ENCODE measurements at places on chromosomes 6 and 20.
A peak's percentile ranks its signal among the peaks of the same experiment; 100 is the strongest.

DNA sequence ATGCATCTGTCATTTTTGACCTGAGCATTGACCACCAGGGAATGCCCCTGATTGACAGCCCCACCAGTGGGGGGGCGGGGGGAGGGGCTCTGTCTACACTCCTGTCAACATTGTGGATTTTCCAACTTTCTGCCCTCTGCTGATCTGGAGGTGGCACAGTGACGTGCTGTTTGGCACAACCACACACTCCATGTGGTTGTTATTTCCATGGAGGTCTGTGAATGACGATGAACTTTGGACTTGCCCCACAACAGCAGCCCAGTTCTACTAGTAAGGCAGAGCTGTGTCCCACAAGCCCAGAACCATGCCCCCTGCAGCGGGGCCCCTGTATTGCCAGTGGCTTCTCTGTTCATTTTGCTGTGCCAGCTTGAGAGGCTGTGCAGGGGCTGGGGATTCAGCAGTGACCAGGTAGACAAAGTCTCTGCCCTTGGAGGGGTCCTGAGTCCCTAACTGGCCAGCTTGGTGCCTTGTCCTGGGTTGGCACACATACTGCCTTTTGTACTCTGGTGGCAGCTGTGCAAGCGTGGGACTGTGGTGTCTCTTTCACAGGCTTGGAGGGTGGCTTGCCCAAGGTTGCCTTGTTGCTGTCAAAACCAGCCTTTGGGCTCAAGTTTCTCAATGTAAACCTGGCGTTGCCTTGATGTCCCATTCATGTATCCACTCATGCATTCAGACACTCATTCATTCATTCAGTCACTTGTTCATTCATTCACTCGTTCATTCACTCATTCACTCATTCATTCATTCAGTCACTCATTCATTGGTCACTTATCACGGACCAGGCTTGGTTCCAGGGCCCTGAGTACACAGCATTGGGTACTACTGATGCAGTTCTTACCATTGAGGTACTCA is 108.5 kb downstream of the SYCP2 start:
- no peak for DNase-seq

DNA sequence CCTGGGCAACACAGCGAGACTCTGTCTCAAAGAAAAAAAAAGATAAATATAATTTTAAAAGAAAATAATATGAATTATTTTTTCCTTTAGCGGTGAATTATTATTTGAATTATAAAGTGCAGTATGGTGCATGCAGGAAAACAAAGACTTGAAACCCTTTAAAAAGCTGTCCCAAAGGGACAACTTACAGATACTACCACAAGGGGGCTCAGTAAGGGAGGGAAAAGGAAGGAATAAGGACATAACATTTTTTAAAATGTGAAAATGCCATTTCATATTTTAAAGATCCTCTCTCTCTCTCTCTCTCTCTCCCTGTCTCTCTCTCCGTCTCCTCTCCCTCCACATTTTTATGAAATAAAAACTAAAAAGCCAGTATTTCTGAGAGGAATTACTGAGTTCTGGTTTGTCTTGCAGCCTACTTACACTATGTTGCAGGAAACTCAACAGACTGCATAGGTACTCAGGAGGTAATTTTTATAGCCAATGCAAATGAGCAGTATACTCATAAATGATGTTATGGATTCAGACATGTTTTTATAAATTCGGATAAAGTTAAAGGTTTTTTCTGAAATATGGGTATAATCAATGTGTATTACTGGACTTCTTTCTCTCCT is 455.0 kb upstream of the GJE1 start:
- DNase-seq, result peak; percentile 3

DNA sequence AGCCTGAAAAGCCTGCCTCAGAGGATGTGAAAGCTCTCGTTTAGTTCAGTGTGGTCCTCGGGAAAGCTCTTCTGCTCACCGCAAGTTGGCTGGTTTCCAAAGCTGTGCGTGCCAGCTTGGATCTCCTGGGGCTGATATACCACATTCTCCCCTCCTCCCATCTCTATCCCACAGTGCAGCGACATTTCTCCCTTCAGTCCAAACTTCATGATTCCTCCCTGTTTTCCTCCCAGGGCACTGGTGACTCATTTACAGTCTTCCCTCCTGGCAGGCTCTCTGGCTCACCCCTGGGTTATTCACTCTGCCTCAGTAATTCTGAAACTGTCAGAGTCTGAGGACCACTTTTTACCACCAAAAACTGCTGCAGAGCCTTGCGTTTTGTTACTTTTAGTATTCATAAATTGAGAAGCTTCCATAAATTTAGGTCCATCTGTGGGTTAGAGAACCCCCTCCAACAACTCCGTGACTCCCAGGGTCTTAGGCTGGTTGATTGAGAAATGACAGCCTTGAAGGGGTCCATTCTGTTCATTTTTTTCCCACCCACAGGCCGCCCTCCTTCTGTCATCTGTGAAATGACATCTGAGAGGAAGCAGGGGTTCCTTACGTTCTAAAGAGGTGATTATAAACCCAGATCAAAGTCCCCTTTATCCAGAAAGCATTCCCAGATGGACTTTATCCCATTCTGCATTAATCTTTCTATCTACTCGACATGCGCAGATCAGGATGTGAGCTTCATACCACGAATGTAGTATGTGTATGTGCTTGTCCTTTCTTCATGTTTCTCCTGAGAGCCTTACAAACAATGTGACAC is 6.1 kb downstream of the TRIM10 start:
- DNase-seq, result no peak

GRCh38 chr20:12287575-12287974 is 369.9 kb downstream of the BTBD3 start:
- no peak for DNase-seq

DNA sequence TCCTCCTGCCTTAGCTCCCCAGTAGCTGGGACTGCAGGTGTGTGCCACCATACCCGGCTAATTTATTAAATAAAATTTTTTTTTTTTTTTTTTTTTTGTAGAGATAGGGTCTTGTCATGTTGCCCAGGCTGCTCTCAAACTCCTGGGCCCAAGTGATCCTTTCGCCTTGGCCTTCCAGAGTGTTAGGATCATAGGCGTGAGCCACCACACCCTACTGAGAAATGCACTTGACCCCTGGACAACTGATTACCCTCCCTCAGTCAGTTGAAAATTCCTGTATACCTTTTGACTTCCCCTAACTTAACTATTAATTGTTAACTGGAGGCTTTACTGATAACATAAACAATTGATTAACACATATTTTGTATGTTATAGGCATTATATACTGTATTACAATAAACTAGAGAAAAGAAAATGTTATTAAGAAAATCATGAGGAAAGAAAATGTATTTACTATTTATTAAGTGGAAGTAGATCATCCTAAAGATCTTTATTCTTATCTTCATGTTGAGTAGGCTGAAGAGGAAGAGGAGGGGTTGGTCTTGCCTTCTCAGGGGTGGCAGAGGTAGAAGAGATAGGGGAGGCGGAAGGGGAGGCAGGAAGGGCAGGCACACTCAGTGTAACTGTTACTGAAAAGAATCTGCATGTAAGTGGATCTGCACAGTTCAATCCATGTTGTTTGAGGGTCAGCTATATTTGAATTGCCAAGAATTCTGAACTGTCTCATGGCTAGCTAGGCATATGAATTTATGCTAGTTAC is 104.3 kb downstream of the FARS2 start:
- no peak for DNase-seq

DNA sequence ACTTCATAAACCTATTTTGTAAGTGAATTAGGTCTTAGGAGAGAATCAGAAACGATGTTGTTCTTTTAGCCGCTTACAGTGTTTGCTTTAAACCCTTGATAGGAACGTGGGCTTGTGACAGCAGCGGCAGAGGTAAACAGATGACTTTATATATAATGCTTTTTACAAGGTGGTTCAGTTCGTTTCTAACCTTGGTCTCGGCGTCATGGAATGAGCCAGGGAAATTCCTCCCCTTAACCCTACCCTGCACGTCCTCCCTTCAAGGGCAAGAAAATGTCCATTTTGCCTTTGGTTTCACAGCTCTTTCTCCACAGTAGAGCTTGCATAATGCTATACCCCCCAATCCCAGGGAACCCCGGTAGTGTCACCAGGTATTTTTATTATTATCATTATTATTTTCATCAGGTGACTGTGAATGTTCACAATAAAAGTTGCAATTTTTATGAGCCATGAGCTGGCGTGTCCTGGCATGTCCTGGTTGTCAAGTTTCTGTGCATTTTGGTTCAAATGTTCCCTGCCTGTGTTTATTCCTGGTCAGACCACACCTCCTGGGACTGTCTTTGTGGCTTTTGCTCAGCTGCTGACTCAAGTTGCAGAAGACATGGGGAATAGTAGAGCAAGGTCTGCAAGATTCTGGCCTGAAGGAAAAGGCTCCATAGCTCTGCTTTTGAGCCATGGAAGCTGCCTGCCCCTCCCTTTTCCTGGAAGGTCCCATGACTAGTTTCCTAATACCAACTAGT is 112.8 kb upstream of the BMP2 start:
- no peak for DNase-seq

DNA sequence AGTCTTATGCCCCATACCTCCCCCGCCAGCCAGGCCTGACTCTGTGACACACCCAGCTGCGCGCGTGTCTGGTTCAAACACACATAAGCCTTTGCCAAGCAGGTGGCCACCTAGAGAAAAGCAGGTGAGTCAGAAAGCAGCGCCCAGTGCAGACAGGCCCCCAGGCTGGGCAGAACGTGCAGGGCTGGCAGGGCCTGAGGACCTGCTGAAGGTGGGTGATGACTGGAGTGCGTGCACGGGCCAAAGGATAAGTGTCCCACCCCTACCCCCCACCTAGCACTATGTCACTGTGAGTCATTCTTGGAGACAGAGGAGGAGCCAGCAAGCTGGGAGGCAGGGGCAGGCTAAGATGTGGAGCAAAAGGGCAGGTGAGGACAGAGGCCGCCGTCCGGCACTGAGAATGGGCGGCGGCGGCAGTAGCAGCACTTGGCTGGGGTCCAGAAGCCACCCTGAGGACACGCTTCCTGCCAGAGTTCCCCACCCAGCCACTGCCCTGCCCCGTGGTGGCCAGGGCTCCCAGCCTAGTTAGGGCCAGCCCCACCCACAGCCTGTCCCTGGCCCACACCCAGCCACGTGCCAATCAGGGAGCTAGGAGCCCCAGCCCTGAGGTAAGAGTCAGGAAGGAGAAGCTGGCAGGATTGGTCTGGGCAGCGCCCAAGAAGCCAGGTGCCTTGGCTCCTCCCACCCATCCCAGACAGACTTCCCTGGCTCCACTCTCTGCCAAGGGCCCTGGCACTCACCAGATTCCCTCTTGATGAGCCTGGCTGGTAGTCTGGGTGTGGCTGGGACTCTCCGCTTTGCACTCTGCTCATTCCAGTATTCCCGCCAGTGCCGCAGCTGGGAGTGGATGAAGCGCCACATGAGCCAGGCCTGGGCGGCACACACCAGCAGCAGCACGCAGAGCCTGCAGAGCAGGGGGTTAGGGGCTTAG is 72.7 kb downstream of the TRAM2 start:
- no peak for DNase-seq

DNA sequence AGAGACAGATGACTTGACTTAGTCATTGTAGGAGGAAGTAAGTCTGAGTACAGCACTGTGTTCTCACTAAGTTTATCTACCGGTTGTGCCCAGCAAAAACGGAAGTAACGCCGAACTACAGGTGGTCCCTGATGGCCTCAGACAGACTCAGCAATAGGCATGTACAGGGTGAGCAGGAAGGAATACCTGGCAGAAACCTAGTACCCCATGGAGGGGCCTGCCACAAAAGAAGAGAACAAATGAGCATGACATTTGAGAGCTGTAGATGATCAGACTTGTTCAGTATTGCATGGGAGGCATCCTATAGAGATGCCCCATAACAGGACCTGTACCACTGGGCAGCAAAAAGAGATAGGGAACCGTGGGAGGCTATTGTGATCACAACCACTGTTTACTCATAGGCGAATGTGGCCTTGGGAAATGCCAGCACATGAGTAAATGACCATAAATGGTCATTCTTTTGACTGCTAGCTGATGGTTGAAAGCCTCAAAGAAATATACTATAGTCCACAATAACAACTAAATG is 106.4 kb upstream of the TAB2 start:
- DNase-seq, result no peak

DNA sequence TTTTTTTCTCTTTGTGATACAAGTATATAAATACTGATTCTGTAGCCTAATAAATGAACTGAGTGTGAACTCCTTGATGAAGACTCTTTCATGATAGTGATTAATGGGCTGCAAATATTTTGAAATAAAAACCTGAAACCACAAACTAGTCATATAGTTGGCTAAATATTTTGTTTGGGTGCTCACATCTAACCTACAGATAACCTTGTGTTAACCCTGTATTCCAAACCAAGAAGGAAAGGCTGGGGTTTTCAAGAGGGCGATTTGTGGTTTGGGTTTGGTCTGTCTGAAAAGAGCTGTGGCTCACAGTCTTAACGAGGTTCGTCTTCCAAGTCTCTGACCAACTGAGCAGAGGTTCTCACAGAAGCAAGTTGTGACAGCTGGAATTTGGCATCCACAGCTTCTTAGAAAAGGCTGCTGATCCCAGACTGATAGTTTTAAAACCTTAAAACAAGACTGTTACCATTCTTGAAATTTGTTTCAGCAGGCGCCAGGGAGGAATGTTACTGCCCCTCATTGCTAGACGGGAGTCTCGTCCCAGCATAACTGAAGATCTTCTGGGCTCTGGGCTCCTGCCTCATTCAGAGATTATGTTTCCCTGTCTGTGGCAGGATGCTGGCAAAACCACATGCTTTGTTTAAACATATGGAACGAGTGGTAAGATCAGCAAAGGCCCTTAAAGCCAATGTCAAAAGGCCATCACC is 736.4 kb upstream of the MARCKS start:
- DNase-seq, result no peak

DNA sequence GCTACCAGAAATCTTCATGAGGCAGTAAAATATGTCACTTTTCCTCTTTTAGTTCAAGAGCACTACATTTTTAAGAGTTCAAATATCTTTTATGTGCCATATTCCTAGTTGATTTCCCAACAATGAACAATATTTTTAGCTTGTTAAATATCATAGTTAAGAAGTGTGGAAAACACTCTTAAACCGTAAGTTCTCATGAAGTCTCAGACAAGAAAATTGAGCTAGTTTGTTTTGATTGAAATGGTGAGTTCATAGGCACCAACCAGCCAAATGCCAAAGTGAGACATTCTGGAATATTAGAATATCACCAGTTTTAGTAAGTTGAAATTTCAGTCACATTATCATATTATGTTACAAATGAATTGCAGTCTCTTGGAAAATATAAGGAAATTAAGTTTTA is 277.2 kb upstream of the HSF2 start:
- DNase-seq, result no peak

DNA sequence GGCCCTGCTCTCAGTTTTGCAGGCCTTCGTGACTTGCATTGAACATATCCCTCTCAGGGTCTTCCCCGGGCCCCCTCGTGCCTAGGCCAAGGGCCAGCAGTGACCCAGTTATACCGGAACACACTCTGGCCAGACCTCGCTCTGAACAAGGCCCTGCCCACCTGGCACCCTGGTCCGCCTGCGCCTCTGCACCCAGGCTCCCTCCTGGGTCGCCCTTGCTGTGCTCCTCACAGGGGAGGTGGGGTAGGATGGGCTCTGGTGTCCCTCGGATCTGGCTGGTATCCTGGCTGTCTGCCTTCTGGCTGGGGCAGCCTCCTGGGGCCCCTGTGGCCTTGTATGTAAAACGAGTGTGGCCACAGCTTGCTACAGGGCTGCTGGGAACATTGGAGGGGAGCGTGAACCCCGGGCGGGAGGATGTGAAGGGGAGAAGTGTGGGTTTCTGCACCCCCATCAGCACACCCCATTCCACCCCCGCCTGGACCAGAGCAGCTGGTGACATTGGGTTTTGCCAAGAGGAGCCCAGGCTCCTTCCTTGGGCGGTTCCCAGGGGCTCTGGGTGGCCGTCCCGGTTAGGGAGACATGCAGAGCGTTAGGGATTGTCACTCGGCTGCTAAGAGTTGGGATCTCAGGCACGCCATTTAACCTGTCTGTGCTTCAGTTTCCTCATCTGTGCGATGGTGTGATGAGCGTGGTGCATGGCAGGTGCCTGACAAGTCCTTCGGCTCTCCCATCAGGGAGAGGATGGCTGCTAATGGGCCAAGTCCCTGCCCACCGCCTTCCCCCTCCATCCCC is 17.5 kb downstream of the SRC start:
- no peak for DNase-seq

All from NT2/D1 (cell line).